ENCODE measurements at places on chromosomes 7 and 10. TPM values are rescaled to one million over a fixed set of nuclear protein-coding genes. Genes with fewer than 3 reads are reported as not detected.

The HHEX gene
- total RNA-seq: 6.1 TPM

The CUBN gene
- total RNA-seq: 4.4 TPM

The OPN1SW gene
- total RNA-seq: not detected

The DUS4L gene
- 1.5 TPM for total RNA-seq

The UBE3C gene
- total RNA-seq: 69.5 TPM

The ECHDC3 gene
- total RNA-seq: 44.2 TPM

The AKR1C4 gene
- not detected for total RNA-seq

The LRIT1 gene
- total RNA-seq: not detected

DNA sequence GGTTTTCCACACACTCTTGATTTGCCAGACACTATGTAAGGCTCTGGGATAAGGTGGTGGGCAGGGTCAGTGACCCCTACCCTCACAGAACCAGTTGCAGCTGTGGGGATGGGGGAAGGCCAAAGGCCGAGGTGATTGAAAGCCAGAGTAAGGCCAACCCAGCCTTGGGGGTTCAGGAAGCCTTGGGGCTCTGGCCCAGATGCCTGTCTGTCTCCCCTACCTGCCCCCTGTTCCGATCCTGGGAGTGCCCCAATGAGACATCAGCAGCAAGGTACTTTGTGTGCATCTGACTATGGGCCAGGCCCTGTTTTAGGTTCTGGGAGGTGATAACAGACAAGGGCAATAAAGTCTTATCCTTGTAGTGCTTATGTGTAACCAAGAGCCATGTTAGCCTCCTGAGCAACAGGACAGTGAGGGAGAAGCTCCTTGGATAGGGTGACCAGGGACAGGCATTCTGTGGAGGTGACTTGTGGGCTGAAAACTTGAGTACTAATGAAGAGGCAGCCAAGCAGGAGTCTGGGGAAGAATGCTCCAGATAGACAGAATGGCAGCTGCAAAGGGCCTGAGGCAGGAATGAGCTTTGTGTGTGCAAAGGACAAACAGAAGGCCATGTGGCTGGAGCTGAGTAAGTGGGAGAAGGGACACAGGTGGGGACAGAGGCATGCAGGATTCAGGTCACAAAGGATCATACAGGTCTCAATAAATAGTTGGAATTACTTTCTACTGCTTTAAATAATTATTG, 35.4 kb downstream of the TSPAN14 start:
- no peak for DNase-seq

- no peak for DNase-seq
These were observed 2.5 kb downstream of the VSIR start for GRCh38 chr10:71770789-71771188.

- DNase-seq: no peak
These were observed 651.1 kb downstream of the SORCS1 start for GRCh38 chr10:106513352-106513771.

- no peak for DNase-seq
These were observed 88.3 kb upstream of the ZNF32 start for GRCh38 chr10:43737003-43737402.

DNA sequence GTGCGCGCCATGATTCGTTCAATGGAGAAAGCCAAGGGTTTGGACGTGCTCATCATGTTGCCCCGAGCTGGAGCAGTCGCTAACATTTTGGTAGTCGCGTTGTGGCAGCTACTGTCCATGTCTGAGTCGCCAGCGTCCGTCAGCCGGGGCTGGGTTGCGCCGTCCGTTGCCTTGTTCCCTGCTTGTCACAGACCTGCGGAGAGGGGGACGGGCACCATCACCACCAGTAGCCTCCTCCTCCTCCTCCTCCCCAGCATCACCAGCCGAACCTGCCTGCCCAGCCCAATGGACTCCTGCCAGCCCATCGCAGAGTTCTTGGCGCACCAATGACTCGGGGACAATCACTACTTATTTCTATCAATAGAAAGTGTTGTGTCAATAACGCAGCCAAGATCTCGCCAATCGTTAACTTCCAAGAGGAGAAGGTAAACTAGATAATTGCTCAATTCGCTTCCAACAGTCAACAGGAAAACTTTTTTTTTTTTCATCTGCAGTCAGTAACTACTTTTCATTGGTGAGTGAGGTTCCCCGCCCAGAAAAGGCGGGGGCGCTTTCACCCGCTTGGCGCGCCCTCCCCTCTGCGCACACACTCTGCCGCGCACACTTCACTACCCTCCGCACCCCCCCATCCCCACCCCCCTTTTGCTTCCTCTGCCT, at the start of gene FEZF1:
TSS of gene FEZF1 (minus strand) at position 432 of the 657 bp plus-strand sequence. CDS start at position 119, 313 bp downstream.
- DNase-seq: no peak

- no peak for DNase-seq
These were observed 35.8 kb downstream of the PAX2 start for GRCh38 chr10:100781145-100781665.

DNA sequence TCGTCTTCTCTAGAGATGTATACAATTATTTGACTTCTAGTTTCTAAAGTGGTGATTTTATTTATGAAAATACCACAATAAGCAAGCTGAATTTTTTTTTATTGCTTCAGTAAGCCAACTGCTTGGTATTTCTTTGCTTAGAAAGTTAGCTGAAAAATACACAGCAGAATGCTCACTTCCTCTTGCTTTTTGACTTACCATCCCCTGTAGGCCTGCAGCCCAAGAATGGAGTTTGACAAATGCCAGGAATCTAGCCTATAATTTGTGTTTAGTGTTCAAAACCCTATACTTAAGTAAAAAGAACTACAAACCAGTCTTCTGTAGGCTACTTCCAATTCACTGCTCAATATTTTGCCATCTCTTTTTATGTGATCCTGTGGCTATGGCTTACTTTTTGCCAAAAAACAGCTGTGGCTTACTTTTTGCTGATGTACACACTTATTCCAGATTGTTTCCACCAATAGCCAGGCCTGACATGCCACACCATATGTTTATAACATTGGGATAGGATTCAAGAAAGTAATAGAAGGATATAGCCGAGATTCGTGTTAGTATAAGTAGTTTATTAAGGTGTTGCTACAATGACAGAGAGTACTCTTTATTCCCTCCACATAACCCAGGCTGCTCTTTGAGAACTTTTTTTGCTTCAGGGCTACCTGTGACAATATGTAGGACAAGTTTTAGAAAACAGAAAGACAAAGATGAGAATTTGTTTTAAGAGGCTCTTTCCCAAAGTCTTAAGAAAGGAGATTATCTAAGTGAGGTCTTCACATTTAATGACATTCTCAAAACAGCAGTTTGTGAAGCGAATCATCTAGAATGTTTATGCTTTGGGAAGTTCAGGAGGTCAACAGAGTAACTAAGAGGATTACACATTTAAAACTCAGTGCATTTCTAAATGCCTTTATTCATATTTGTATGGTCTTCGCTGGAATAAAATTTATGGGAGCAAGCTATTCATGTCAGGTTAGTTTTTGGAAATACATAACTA, 263.9 kb upstream of the FZD1 start:
- no peak for DNase-seq

DNA sequence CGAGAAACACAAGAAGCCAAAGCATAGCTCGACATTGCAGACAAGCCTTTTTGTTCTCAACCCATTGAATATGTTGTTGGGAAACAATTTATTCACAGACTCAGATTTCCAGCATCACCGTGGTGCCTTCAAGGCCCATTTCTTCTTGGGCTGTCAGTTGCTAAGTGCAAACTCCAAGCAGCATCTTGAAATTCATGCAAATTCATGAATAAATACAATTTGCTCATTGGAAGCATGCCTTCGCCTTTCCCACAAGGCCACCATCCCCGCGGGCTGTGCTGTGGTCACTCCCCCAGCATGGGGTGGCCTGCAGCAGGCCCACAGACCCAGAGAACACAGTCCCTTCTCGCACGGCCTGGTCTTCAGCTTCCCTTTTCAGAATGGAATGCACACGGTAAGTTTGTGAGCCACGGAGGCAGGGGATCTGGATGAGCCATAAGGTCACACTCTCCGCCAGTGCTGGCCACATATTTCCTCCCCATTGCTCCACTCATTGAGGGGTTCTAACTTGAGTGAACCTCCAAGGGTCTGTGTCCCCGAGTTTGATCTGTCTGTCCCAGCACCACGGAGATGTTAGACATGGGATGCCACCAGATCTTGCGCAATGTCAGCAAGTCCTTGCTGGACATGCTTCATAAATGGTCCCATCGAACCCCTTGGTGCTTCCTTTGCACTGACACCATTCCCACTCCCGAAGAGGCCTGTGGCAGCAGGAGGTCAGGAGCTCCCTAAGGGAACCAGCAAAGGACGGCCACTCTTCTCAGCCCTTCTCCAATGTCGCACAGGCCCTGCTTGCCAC, 109.5 kb downstream of the GFRA1 start:
- no peak for DNase-seq

DNA sequence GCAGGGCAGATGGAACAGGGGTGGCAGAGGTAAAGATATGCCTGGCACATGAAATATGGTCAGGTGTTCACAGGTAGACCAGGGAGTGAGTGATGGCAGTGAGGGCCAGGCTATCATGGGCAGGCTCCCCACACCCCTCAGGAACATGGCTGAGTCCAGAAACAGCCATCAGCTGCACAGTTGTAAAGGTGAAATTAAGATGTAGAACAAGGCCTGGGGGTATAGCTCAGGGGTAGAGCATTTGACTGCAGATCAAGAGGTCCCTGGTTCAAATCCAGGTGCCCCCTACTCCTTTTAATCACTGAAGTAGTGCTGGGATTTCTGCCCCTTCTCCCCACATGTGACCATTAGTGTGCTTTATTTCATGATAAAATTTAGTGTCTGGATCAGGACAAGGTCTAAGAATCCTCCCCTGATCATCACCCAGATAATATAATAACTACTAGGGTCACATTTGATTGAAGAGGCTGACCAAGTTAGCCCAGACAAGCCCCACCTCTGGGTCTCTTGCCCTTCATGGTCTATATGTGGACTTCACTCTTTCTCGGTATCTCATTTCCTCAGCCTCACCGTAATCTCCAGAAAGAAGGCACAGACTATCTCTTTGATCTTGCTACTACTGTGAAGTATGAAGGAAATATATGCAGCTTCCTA, 69.0 kb downstream of the ZNF783 start:
- DNase-seq: no peak
